ENCODE measurements at places on chromosomes 1 and 21.

DNA sequence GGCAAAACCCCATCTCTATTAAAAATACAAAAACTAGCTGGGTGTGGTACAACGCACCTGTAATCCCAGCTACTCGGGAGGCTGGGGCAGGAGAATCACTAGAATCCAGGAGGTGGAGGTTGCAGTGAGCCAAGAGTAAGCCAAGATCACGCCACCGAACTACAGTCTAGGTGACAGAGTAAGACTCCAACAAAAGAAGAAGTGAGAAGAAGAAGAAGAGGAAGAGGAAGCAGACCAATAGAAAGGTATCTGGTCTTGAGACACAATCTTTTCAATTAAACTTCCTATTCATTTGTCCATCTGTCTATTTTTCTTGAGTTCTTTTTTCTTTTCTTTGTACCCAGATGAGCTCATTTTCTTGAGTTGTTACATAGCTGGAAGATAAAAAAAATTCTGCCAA lies 55.7 kb upstream of the ACADM start:
- no peak for DNase-seq

DNA sequence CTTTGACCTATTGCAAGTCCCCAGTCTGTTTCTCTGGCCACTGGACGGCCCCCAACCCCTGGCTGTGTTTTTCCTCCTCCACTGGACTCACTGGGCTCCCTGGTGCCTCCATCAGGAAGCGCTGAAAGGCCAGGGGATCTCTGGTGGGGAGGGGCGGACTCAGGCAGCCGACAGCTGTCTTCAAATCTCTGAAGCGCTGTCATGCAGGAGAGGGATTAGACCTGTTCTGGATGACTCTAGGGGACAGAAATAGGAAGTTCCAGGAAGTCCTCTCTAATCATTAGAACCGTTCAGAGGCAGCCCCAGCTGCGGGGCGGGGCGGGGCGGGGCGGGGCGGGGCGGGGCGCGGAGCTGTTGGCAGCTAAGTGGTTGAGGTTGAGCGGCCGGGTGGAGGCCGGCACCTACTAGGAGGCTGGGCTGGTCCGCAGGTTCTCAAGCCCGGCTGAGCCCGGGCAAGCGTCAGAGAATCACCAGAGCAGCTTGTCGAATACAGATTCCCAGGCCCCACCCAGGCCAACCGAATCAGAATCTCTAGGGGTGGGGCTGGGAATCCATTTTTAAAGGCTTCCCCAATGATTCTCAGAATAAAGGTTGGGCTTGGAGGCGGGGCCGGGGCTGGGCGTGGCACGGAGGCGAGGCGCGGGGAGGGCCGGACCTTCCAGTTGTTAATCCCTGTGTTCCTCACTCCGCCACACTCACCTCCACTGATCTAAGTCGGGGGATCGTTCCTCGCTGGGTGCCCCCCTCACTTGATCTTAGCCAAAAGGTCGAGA lies 11.4 kb upstream of the PHLDA3 start:
- no peak for DNase-seq

DNA sequence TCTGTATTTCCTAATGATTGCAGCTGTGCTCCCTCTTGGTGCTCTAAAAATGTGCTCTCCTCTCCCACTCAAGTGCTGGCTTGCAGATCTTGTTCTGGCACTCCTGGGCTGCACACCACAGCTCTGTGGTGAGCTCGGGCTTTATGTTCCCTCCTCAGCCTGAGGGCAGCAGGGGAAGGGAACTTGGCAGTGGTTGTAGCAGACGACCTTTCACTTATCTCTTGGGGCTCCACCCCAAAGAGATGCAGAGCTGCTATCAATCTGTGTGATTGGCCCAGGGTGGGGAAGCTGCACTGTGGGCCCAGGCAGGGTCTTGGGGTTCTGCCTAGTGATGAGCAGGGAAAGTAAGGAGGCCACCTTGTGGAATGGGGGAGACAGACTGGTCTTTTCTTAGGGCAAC lies 143.5 kb upstream of the GORAB start:
- DNase-seq, result no peak

DNA sequence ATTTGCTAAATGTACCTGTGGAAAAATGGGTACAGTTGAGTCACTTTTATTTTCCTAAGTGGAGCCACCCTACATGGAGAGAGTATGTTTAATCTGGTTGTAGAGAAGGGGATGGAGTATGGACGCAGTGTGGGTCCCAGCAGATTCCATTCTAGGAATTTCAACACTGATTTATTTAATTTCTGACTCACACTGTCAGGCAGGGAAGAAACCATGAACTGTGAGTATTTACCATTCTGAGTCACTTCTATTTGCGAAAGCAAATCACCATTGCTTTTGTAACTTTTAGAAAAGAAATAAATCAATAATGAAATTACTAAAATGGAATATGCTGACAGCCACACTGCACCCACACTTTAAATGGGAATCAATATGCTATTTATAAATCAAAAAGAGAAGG lies 339.0 kb downstream of the DSCAM start:
- peak; percentile 1 for DNase-seq

DNA sequence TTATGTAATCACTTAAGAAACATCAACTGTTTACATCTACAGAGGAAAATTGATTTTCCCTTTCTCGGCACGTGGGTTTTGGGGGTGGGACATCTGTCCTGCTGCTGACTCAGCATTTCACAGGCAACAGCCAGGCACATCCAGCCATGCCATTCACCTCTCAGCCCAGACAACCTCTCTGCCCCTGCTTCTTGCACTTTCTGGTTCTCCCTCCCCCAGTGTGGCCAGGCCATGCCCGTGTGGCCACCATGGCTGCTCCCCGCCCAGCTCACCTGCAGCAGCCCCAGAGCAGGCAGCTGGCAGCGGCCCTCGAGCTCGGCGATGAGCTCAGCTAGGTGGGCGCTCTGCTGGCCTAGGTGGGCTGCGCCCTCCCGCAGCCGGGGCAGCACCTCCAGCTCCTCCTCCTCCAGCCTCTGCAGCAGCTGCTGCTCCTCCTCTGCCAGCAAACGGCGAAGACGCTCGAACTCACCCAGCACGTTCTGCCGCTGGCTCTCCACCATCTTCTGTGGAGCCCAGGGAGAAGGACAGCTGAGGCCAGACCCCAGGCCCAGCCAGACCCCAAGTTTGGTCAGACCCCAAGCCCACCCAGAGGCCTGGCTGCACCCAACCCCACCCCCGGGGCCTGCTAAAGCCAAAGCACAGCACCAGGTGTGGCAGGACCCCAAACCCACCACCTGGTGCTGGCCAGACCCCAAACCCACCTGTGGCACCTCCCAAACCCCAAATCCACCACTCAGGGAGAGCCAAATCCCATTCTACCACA lies 5.8 kb downstream of the TRIM11 start:
- no peak for DNase-seq

- no peak for DNase-seq
Measured at GRCh38 chr1:156749419-156750118, 1.9 kb downstream of the HDGF start.

GRCh38 chr1:33370301-33370700 lies 49.4 kb upstream of the A3GALT2 start:
- no peak for DNase-seq

GRCh38 chr1:182061594-182061993 lies at the start of gene ZNF648:
ZNF648 (minus strand) TSS chr1:182061712; CDS start chr1:182058010, 3,702 bp downstream.
- no peak for DNase-seq

DNA sequence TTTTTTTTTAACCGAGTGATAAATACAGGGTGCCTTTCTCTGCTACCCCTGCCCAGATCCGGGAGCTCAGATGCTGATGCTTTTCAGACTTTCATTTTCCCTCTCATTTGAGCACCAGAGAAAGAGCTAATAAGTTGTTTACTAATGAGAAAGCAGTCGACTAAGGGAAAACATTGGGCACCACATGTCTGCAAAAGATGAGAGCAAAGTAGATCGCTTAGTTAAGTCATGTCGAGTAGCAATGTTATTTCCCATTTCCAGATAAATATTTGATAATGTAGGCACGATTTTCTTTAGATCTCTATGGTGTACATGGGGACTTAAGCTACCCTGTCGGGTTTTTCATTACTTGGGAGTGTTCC lies 1.2 kb downstream of the PKN2 start:
- no peak for DNase-seq

DNA sequence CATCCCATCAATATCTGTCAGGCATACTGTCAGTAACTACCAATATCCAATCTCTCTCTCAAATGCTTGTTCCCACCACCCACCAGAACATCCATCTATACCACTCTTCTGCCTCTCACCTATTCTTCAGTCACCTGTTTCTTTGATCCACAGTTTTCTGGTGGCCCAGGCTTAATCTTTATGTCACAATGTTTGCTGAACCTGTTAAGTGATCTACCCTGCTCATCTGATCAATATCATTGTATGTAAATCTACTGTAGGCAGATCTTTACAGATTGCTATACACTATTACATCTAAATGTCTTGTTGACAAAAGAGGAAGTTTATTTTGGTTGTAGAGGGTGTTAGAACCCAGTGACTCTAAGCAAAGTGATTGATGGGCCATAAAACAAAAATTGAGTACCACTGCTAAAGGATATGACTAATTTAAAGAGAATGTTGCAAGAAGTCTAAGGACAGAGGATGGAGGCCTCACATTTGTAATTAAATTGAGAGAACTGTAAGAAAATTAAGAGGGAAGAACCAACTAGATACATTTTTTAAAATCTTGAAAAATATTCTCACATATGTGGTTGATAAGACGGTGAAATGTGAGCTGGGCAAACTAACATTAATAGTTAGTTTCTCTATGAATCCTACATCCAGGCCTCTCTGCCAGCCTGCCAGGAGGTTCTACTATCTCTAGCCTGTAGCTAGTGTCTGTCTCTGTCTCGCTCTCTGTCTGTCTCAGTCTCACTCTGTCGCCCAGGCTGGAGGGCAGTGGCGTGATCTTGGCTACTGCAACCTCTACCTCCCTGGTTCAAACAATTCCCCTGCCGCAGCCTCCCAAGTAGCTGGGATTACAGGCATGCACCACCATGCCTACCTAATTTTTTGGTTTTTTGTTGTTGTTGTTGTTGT lies 34.1 kb downstream of the EGLN1 start:
- DNase-seq, result no peak

DNA sequence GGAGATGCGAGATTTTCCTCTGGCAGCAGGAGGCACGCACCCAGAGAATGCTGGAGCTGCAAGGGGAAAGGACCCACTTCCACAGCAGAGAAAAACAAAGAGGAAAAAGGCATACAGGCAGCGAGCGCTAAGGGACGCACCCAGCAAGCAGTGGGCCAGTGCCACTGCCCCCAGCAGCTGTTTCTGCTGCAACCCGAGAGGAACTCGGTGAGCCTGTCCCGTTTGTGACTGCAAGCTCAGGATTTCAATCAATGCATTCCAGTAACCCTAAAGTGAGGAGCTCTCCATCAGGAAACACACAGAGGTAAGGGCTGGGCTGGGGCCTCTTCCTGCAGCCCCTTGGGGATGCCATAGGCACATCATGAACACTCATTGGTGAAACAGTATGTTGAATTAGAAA lies 58.7 kb downstream of the ACP6 start:
- no peak for DNase-seq

DNA sequence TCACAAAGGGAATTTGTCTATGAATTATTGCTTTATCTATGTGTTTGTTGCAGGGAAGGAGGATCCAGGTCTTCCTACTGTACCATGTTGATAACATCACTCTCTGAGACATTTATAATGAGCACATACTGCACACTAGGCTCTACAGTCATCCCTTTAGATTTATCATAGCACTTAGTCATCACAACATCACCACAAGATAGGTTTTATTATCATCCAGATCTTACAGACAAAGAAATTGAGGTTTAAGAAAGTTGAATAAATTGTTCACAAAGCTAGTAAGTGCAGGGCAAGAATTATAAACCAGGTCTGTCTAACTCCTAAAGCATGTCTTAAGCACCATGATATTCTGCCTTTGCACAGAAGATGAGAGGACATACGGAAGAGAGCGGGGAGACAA lies 121.1 kb upstream of the ST6GALNAC5 start:
- no peak for DNase-seq

- no peak for DNase-seq
Measured at GRCh38 chr1:156337888-156338179, 258 bp downstream of the CCT3 start.

- DNase-seq, result no peak
Measured at GRCh38 chr1:113763661-113764060, 4.4 kb upstream of the PHTF1 start.

DNA sequence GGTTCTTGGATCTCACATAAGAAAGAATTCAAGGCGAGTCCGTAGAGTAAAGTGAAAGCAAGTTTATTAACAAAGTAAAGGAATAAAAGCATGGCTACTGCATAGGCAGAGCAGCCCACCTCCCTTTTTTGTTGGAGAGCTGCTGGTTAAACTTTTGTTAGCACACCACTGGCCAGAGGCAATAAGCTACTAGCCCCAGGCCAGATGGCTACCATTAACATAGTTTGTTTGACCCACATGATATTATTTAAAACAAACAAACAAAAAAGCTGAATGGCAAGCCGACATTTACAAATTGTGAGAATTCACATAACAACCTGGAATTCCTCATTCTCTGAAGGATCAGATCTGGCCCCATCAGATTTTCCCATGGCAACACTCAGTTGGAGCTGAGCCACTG lies 19.1 kb upstream of the PAXBP1 start:
- no peak for DNase-seq

DNA sequence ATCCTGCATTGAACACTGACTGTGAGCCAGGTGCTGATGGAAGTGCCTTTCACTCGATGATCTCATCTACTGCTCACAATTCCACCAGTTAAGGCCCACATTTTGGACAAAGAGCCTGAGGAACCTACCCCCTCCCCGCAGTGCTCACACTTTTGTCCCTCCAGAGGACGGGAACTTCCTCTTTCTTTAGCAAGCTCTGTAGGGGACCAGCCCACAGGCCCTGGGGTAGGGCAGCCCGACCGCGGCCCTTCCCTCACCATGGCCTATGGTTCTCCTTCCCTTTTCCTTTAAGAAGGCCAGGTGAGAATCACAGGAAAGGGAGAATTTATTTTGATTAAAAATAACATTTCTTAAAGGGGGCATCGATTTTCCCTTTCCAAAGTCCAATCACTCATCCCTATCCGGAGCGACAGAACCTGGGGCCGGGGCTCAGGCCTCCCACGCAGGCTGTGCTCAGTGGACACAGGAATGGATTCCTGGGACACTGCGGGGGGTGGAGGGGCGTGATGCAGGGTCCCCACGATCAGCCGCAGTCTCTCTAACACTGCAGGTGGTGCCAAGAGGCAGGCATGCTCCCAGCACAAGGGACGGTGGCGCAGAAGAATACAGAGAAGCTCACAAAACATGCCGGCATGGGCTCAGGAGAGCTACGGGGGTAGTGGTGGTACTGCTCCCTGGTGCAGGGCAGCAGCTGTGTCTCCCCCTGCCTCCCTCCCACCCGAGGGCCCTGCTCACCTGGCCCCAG lies 8.9 kb upstream of the KCNE1 start:
- no peak for DNase-seq

DNA sequence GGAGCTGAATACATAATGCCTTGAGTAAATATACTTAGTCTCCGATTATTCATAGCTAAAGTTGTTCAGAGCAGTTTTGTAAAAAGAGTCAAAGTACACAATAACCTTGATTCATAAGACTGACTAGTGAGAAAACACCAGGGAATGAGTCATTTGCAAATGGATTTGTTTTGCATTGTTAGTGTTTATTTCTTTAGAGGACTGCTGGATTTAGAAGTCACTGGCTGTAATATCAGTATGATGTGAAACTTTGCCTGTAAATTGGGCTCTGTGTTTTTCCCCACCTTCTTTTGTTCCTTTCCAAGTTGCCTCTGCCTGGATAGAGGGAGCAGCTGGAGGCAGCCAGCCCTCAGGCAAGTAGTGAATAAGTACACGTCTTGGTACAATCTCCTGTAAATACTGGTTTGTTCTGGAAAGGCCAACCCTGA lies 474.7 kb downstream of the NUF2 start:
- DNase-seq, result peak; percentile 16

GRCh38 chr1:232709386-232709785 lies 79.5 kb upstream of the SIPA1L2 start:
- DNase-seq, result no peak
